ENCODE measurements at places on chromosomes 13 and 19.

- DNase-seq, result no peak
These were observed 1343.9 kb upstream of the PCDH9 start for GRCh38 chr13:68574053-68574452.

DNA sequence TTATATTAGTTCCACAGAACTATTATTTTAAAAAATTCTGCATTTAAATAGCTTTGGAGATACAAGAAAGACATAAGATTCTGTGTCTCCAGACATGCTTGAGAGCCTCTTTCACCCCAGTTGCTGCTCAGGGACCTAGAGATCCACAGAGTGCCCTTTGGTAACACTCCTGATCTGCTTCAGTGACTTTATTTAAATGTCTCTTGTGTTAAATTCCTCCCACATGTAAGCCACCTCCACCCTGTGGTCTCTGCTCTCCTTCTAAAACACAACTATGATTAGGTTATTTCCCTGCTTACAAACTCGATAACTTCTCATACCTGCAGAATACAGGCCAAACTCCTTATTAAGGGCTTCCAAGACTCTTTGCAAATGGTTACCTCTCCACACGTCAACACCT is 141.0 kb downstream of the RFC3 start:
- no peak for DNase-seq

GRCh38 chr13:101618440-101619187 is 166.1 kb downstream of the ITGBL1 start:
- no peak for DNase-seq

DNA sequence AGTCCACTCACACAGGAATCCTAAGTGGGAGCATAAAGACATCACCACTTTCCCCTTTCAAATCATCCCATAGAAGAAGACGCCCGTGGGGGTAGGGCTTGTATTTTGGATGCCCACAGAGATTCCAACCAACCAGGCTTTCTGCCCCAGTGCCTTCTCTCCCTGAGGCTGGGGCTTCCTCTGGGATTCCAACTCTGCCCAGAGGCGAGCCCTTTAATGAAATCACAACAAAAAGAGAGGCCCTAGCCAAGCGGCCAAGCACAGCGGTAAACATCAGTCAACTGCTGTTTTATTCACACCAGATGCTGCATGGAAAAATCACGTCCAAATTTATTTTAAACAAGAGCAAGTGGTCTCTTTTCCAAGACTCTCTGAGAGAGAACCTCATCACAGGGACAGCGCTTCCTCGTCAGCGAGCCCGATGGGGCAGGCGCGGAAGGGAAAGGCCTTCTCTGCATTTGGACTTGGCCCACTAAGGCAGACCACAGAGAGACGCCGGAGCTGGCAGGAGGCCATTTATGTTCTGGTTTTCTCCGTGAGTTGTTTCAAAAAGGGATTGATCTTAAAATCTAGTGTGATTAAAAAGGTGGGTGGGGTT is 31.5 kb downstream of the ADPRHL1 start:
- no peak for DNase-seq

DNA sequence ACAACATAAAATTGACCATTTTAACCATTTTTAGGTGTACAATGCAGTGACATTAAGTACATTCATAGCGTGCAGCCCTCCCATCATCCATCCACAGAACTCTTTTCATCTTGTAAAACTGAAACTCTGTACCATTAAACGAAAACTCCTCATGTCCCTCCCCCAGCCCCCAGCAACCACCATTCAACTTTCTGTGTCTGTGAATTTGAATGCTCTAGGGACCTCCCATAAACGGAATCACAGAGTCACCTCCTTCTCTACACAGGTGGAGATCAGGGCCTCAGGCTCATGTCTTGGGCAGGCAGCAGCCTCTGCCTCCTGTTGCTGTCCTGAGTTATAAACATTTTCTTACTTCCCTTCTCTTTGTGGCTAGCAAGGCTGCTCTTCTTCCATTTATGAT is 7.3 kb upstream of the CCNE1 start:
- DNase-seq, result no peak

DNA sequence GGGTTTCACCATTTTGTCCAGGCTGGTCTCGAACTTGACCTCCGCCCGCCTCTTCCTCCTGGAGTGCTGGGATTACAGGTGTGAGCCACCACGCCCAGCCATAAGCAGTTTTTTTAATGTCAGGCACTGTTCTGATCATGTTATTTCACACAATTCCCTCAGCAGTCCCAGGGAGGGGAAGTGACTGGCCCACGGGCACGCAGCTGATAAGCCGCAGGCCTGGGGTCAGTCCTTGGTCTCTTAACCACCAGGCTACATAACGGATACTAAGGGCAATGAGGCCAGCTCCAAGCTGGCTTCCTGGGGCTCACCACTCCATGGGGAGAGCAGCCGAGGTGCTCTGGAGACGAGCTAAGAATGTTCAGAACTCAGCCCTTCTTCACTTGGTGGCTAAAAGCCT is 13.5 kb downstream of the BRSK1 start:
- DNase-seq, result no peak

DNA sequence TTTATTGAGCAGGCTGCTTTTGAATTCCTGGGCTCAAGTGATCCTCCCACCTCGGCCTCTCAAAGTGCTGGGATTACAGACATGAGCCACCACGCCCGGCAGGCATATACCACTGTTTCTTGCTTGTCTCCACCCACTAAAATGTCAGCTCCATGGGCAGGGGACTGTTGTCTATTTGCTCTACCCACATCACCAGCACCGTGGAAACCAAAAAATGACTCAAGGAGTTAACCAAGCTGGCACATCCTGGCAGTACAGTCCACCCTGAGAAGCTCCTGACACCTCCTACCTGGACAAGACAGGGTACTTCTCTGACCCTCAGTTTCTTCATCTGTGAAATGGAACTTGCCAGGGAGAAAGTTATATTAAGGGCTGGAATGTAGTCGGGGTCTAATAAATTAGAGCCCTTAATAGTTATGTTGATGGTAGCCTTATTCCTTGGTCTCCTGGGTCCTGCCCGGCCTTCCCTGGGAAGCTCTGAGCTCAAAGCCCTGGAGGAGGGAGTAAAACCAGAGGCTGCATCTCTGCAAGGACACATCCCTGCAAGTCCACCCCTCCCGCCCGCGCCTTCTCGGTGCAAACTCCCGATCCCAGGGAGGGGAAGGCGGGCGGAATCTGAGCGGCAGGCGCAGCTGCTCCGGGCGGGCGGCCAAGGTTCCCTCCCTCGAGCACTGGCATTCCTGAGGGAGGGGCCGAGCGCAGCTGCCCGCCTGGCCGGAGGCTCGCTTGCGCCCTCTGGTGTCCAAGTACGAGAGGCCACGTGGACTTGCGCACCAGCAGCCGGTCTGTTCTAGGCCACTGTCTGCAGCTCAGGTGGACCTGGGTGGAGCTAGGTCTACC is 14.1 kb downstream of the RDH8 start:
- peak; percentile 92 for DNase-seq

- DNase-seq, result no peak
These were observed 15.0 kb downstream of the PLIN3 start for GRCh38 chr19:4852484-4852883.
